Lower lobe of right lung (tissue), 2 donors: ENCODE measurements at places on chromosomes 12 and 14. TPM values are rescaled to one million over a fixed set of nuclear protein-coding genes. Genes with fewer than 3 reads are reported as not detected.

Gene CDC42BPB
- 114 TPM for total RNA-seq

Gene TAS2R43
- total RNA-seq, result not detected

Gene SH2B3
- total RNA-seq, result 49.5 TPM

Gene DNAJC22
- total RNA-seq, result 0.18 TPM

Gene ZNF410
- 41.5 TPM for total RNA-seq

Gene SLCO1C1
- total RNA-seq, result 0.92 TPM

Gene GLT1D1
- total RNA-seq, result 5.3 TPM

Gene DHH
- total RNA-seq, result 1.5 TPM

Gene ADAMTS20
- not detected for total RNA-seq

Gene MANSC1
- total RNA-seq, result 23.7 TPM

Gene IKBIP
- 13.4 TPM for total RNA-seq

Gene TAS2R31
- 1.9 TPM for total RNA-seq

Gene CACNA2D4
- total RNA-seq, result 7.0 TPM

Gene KRT86
- 0.74 TPM for total RNA-seq

Gene PROX2
- 0.12 TPM for total RNA-seq

Gene CD163L1
- total RNA-seq, result 4.5 TPM

Gene ZDHHC22
- not detected for total RNA-seq

Gene NUAK1
- 17.5 TPM for total RNA-seq

Gene AVPR1A
- 2.2 TPM for total RNA-seq

Gene CLEC1B
- total RNA-seq, result 0.95 TPM

Gene AKAP3
- 3.2 TPM for total RNA-seq

Gene FAM90A1
- 0.47 TPM for total RNA-seq

Gene TMEM30B
- 20.3 TPM for total RNA-seq

Gene RIPK3
- total RNA-seq, result 27.9 TPM

Gene TAS2R9
- total RNA-seq, result not detected

Gene EGLN3
- 10.5 TPM for total RNA-seq

Gene SPATA7
- 12.4 TPM for total RNA-seq

Gene PRPF40B
- total RNA-seq, result 19.3 TPM

Gene LRFN5
- total RNA-seq, result 1.3 TPM

Gene HOXC9
- not detected for total RNA-seq

Gene KRT74
- not detected for total RNA-seq

Gene IFI27L2
- total RNA-seq, result 49.7 TPM

Gene CLEC4E
- total RNA-seq, result 21.5 TPM

Gene ANO4
- total RNA-seq, result 0.74 TPM

Gene P2RX7
- 20.5 TPM for total RNA-seq

Gene NTS
- total RNA-seq, result 2.3 TPM

Gene ZBTB42
- 13.1 TPM for total RNA-seq

Gene DTD2
- 13.4 TPM for total RNA-seq

Gene ACSM4
- not detected for total RNA-seq
